Astrocyte of the spinal cord (primary cell): ENCODE measurements at places on chromosomes 1 and 21.

- no peak for DNase-seq
Measured at GRCh38 chr1:4880626-4881025, 226.2 kb downstream of the AJAP1 start.

GRCh38 chr1:108038653-108039236 is 73.8 kb upstream of the VAV3 start:
- no peak for DNase-seq

- DNase-seq = peak; percentile 63
Measured at GRCh38 chr1:52551507-52552235, 1.2 kb downstream of the TUT4 start.

GRCh38 chr21:39581414-39581813 is 31.3 kb upstream of the B3GALT5 start:
- DNase-seq = no peak

DNA sequence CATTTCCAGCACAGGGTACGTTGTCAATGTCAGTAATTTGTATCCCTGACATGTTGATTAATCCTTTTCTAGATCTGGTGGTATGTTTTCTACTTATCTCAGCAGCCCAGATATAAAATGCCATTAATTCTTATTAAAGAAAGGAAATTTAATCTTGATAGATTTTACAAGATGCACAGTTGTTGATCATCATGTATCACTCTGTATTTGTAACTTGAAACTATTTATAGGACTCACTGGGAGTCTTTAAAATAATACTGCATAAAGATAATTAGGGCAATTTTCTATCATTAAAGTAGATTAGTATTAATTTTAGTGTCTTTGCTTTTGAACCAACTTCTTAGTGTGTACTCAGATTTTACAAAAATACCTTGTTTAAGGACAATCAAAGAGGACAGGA is 84.9 kb downstream of the GREM2 start:
- DNase-seq = no peak
